ENCODE measurements at places on chromosomes 7 and 10.

DNA sequence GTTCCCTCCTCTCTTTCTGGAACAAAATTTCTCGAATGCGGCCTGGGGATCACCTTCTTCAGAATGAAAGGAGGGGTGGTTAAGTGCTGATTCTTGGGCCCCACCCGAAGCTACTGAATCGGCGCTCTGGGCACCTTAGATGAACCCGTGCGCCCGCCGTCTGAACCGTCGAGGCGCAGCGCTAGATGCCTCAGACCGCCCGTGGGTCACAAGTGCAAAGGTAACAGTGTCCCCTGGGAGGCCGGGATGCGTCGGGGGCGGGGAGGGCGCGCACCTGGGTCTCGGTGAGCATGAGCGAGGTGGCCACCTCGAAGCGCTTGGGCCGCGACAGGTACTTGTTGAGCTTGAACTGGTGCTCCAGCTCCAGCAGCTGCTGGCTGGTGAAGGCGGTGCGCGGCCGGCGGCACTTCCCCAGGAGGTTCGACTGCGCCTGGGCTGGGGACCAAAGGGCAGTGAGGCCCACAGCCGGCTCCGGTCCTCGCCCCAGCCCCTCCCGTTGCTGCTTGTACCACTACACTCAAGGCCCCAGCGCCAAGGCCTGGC is 4.2 kb downstream of the MNX1 start:
- DNase-seq = no peak

DNA sequence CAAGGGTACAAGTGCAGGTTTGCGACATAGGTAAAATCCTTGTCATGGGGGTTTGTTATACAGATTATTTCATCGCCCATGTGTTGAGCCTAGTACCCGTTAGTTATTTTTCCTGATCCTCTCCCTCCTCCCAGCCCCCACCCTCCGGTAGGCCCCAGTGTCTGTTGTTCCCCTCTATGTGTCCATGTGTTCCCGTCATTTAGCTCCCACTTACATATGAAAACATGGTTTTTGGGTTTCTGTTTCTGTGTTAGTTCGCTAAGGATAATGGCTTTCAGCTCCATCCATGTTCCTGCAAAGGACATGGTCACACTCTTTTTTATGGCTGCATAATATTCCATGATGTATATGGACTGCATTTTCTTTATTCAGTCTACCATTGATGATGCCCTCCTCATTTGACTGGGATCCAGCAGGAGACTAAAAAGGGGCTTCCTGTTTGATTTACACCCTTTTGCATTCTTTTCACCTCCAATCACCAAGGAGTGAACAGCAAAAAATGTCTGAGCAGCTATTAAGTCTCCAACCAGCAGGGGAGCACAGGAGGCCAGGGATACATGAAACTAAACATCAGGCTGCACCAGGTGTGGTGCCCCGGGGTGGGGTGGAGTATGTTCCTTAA is 188.2 kb downstream of the SKIDA1 start:
- DNase-seq = no peak

GRCh38 chr7:30920021-30920583 is 8.4 kb downstream of the AQP1 start:
- peak; percentile 74 for DNase-seq

DNA sequence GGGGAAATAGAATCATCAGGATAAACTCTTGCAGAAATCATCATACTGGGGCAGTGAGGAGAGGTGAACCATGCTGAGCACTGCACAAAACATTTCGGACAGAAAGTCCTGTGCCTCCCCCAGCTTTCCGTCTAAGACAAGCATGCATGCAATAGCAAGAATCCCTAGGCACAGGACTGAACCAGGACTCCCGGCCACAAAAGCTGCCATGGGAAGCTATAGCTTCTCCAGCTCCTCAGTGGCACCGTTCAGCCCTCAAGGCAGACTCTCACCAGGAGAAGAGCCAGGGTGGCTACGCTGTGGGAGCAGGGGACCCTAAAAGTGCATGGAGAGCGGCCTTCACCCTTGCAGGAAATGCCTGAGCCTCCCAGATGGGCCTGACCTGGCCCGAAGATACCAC is 70.8 kb downstream of the ASB13 start:
- peak; percentile 67 for DNase-seq

DNA sequence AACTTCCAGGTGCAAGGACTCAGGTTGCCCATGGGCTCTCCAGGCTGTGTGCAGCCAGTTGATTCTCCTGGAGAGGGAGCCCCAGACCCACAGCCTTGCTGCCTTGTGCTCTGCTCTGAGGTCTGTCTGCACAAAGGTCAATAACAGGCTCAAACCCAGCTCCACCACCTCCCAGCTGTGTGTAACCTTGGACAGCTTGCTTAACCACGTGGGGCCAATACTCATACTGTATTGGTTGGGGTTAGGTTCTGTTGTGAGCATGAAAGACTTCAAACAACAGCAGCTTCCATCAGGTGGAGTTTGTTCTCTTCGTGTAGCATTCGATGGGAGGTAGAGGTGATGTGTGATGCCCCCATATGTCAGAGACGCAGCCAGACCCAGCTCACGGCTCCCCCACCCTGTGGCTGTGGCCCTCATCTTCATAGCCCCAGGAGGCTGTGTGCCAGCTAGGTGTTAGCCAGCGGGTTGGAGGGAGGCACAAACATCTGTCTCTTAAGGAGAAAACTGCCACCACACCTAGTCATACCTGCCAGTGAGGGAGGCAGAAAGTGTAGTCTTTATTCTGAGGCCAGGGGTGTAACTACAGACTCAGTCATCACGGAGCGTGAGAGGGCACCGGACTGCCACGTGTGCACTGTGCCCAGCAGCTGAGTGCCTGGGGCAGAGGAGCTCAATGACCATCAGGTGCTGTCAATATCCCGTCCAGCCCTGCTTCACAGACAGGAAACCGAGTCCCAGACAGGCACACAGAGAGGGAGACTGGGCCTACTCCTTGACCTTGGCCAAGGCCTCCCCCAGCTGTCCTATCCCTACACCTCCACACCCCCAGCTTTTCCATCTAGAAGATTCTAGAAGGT is 8.1 kb upstream of the POLD2 start:
- no peak for DNase-seq

DNA sequence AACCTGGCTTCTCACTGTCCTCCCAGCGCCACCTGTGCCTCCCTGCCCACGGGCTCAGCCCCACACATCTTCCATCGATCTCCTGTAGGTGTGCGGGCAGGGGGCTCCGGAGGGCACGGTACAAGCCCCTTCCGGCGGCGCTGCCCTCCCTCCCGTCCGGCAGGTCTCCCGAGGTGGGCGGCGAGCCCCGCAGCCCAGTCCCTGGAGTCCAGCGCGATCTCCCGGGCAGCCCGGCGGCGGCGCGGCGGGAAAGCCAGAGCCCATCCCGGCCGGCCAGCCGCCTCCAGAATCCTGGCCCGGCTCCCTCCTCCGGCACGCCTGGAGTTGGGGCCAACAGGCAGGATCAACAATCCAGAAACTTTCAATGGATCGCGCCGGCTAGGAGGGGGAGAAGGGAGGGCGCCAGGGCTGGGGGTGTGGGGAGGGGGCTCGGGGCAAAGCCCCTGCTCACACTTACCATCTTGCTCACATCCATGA is 100.1 kb downstream of the HIP1 start:
- peak; percentile 56 for DNase-seq

DNA sequence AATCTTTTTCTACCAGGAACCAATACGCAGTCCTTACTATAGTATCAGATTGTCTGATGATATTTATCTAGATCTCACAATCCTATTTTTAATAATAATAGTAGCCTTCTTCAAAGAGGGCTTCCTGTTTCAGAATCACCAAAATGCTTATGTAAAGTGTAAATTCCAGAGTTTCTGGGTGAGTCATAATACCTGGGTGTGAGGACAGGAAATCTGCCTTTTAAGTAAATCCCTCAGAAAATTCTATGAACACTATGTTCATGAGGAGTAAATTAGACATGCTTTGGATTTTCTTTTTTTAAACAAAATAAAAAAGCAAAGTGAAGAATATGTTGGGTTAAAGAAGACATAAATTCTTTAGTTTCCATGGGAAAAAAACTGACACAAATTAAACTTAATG is 20.5 kb downstream of the DKK1 start:
- DNase-seq = peak; percentile 52

DNA sequence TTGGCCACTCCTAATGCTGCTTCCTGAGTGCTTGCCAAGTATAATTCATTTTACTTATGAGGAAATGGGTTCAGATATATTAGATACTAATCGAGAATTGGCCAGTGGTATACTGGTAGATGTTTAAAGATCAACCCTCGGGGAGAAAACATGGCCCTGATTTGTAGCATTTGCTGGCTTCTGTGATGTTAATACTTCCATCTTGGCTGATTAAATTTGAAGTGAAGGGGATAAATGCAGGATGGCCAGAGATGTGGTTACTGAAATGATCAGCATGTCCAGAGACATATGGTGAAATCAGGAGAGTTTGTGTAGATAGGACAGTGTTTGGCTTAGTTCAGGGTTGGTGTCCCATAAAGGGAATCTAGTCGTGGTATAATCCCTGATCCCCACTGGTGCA is 11.2 kb downstream of the UBE2D4 start:
- DNase-seq = no peak

DNA sequence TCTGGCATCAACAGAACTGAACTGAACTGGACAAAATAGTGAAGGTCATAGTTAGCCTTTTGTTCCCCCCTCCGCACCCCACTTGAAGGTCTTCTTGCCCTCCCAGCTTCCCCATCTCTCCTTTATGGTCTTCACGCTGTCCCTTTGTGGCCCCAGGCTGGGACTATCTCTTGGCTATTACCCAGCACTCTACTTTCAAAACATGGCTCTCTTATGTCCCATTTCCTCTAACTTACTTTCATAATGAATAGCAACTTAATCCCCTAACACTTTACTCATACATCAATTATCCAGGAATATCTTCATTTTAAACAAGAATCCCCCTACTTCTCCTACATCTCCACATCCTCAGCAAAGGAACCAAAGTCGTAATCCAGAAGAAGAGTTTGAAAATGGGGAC is 135.3 kb upstream of the ITGB1 start:
- no peak for DNase-seq

- no peak for DNase-seq
These were observed 72.3 kb downstream of the ELMO1 start for GRCh38 chr7:37376386-37376785.

DNA sequence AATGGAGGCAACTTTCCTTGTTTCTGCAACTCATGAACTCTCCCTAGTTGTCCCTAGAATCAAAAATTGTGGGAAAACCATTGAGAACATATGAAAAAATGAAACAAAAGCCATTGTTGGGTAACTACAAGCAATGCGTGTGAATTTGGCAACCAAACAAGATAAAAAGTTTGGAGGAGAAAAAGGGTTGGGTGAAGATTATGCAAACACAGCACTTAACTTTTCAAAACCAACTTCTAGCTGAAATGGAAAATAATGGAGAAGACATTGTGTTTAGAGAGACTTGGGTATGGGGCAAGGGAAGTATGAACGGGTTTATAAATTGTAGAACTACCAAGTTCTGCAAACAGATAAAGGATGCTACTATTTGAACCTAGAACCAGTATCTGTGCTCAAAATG is 89.0 kb upstream of the SVIL start:
- no peak for DNase-seq

GRCh38 chr10:94108200-94108599 is 114.5 kb downstream of the PLCE1 start:
- DNase-seq = peak; percentile 89

DNA sequence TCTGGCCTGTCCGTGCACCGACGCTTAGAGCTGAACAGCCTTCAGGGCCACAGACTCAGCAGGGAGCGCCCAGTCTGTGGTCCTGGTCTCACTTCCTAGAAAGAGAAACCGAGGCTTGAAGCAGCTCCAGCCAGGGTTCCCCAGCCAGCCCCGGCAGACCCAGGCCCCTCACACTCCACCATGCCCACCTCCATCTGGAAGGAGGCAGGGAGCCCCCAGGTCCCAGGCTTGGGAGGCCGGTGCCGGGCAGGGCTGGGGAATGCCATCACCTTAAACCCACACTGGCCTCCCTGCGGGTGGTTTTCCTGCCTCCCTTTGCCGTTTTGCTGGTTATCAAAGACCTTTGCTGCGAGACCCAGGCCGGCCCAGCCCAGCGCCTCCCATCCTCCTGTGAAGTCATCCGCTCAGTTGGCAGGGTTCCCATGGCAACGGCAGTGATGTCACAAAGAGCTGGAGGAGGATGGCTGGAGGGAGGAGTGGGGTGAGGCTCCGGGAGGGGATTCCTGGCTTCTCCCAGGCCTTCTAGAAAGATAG is 24.0 kb downstream of the ELFN1 start:
- DNase-seq = peak; percentile 60

DNA sequence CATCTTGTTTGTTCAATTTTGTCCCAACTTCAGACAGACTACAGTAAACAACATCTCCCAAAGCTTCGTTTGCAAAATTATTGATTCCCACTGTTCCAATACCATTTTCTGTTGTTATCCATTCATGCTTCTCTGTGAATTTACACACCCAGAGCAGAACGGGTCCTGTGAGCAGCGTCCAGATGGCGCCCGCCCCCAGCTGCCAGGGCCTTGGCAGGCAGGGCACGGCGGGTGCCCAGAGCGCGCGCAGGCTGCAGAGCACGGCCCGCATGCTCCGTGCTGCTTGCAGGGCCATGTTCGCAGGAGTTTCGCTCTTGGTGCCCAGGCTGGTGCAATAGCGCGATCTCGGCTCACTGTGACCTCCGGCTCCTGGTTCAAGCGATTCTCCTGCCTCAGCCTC is 32.5 kb upstream of the SEPTIN7 start:
- no peak for DNase-seq

DNA sequence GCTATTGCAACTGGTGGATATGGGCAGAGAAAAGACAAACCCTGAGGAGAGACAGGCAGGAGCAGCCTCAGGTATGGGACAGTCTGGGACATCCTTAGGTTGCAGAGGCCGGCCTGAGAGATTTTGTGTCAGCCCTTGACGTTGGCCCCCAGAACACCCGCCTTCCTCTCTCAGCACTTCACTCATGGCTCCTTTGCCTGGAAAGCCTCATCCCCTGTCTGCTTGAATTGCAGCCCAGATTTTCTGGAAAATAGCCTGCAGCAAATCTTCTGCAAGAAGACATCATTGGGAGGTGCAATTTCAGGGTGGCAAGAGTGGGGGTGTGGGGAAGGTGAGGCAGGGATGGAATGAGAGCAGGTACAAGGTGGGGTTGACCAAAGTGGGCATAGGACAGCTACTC is 2.2 kb upstream of the FRMD4A start:
- DNase-seq = no peak

DNA sequence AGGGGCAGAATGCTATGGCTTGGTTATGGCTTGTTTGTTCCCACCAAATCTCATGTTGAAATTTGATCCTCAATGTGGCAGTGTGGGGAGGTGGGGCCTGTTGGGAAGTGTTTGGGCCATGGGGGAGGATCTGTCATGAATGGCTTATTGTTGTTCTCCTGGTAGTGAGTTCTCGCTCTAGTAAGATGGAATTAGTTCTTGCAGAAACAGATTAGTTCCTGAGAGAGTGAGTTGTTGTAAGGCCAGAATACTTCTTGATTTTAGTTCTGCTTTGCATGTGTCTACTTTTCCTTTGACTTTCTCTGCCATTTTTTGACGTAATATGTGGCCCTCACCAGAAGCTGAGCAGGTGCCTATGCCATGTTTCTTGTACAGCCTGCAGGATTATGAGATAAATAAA is 188.2 kb downstream of the KIF20B start:
- no peak for DNase-seq

- DNase-seq = no peak
These were observed 310.6 kb downstream of the TFEC start for GRCh38 chr7:115719963-115720362.

GRCh38 chr10:97032624-97033023 is 153.1 kb downstream of the SLIT1 start:
- no peak for DNase-seq

GRCh38 chr7:84799106-84799505 is 387.8 kb downstream of the SEMA3D start:
- DNase-seq = no peak
